ENCODE measurements at places on chromosomes 1 and 21.
A peak's percentile ranks its signal among the peaks of the same experiment; 100 is the strongest.

- DNase-seq, result no peak
Observed at GRCh38 chr1:29057700-29058099, 66.0 kb downstream of the TMEM200B start.

DNA sequence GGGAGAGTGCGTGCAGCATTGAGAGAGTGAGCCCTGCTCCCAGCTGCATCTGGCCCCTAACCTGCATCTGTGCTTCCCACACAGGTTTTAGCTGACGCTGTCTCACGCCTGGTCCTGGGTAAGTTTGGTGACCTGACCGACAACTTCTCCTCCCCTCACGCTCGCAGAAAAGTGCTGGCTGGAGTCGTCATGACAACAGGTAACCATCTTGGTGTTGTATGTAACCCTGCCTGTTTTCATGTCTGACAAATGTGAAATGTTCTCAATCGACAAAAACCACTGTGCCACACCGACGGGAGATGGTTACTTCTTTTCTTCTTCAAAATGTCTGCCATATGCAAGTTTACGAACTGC lies 105.8 kb downstream of the ADARB1 start:
- DNase-seq, result peak; percentile 10

DNA sequence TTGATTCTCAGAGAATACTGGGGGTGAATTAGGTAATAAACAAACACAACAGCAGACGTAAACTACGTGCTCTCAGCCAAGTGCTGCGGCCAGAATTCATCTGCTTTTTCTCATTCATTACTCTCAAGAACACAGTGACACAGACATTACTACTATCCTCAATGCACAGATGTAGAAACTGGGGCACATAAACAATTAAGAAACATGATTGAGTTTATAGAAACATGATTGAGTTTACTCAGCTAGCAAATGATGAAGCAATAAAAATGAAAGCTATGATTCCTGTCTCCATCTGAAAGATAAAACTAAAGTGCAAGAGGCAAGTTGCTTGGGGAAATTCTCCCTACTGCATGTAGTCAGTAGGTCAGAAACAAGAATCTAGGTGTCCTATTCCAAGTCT lies 140.5 kb downstream of the IFI44 start:
- DNase-seq, result no peak

DNA sequence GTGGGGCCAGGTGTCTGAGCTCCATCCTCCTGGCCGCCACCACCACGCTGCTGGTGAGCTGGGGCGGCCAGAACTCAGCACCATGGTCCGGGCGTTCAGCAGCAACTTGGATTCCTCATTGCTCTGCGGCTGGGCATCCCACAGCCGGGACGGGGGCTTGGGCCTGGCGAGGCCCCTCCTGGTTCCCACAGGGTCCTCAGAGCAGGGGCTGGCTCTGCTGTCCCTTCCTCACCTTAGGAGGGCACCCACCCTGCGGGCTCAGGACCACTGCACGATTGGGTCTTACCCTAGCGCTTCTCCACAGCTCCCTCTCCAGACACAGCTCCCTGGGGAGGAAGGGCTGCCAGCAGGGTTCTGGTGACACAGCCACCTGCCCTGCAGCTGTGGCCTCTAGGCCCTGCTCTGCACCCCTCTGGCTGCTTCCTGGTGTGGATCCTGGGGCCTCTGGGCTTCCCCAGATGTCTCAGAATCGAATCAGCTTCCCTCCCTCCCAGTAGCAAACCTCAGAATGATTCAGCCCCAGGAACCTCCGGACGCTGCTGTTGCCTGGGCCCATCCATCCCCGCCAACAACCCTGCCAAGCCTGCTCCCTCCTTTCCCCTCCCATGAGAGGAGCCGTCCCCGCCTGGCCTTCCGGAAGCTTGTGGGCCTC lies 25.0 kb downstream of the CRYAA start:
- peak; percentile 16 for DNase-seq

- peak; percentile 18 for DNase-seq
Observed at GRCh38 chr1:227320476-227320875, 2.2 kb upstream of the CDC42BPA start.

All from kidney (tissue), 22 donors.